Stimulated activated CD4-positive, alpha-beta T cell treated with anti-CD3 and anti-CD28 coated beads, Interleukin-12 subunit alpha, Interleukin-12 subunit beta, amount 100 ng/mL, for 24 hours (primary cell): ENCODE measurements at places on chromosomes 4 and X.

DNA sequence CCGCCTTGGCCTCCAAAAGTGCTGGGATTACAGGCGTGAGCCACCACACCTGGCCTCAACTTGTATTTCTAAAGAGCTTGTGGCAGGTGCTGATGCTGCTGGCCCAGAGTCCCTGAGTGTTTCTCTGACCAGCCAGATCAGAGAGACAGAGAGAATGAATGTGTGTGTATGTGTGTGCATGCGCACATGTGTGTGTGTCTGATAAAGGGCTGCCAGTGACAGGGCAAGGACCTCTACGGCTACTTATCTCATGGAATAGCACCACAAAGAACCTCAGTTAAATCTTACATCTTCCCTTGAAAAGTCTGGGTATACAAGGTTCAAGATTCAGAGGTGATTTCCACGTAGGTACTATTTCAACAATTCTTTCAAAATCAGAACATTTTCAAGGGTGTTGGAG, 86.0 kb downstream of the SCD5 start:
- DNase-seq, result no peak

- DNase-seq, result no peak
These were observed 129.8 kb downstream of the TBC1D19 start for GRCh38 chr4:26713563-26714151.

- no peak for DNase-seq
These were observed 86.6 kb downstream of the RTL5 start for GRCh38 chrX:72045141-72045540.

GRCh38 chrX:7216981-7217587, 69.1 kb upstream of the PUDP start:
- DNase-seq, result no peak

GRCh38 chrX:71098302-71098701, 2.7 kb downstream of the FOXO4 start:
- peak; percentile 62 for DNase-seq

DNA sequence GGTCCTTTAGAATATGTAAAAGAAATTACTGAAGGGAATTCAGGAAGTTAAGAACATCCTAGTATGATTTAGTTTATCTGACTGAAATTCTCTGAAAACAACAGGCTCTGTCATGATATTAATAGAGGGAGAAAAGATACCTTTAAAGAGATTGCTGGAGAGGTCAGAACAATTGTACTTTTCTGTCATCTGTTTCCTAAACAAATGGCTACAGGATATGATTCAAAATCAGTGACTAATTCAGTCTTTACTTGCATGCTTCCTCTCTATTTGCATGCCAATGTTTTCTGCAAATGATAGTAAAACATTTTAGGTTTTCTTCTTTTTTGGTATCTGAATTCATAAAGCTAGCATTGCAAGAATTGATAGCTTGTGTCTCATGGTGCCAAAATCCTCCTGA, 616.7 kb upstream of the PCDH7 start:
- DNase-seq, result no peak

DNA sequence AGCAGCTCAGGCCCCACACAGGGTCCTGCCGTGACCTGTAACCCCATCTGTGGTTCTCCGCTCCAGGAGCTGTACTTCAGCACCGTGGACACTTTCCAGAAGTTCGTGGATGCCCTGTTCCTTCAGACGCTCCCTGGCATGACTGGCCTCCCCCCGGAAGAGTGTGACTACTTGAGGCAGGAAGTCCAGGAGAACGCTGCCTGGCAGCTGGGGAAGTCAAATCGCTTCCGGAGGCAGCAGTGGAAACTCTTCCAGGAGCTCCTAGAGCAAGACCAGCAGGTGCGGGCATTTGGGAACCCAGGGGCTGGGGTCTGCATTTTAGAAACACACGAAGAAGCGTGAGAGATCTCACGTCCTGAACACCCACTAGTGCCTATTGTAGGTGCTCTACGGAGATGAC, 72.5 kb downstream of the EVC start:
- no peak for DNase-seq

DNA sequence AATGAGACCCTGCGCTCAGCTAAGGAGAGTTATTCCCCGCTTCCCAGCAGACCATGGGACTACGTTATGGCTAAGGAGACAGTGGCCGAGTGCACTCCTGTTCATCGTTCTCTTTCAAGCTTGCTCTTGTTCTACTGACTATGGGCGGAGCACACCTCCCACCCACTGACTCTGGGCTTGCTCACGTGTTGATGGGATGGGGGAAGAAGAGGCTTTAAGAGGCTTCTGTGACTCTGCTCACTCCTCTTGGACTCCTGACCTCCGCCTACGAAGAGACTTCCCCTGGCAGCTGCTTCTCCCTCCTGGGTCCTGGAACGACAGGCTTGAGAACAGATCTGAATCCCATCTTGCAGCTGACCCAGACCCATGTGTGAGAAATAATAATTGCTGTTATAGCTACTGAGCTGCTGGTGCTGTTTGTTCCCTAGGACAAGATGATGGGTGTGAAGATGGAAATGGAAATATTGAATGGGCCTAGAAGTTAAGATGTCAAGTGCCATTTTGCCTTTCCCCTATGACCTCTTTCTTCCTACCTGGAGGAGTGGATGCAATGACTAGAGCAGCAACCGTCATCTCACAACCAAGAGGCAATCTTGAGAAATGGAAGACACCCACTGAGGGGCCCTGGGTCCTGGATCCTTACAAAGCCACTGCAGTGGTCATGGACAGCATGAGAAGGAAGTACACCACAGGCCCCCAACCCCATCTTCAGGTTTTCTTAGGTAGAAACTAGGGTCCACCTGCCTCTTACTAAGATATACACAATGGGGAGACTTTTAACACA, 38.7 kb upstream of the IRAK1 start:
- DNase-seq, result no peak

DNA sequence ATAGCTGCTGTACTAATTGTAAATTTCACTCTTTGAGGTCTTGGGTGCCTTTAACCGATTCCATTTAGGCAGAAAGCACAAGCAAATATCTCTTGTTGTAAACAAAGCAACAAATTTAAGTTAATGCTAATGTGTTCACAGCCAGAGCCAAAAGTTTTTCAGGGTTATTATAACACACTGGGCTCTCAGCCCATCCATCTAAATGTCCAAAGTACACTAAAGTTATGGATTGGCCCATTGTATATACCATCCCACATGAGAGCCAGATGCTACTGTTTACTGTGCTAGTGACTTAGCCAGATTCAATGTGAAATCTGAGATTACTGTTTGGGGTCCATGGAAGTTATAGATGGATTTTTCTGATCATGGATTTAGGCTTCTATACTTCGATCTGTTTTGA, 186.7 kb downstream of the LARP7 start:
- no peak for DNase-seq

DNA sequence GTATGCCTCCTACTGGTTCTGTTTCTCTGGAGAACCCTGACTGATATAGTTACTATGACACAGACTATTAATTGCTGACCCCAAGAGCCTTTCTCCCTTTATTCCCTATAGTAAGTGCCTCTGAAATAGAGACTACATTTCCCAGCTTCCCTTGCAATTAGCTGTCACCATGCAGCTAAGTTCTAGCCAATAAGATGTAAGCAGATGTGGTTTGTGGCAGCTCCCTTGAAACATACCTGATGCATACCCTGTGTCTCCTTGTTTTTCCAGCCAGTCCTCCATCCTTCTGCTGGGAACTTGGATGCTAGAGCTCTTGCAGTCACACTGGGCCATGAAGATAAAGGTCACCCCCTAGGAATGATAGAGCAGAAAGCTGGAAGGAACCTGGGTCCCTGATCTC, 9.7 kb upstream of the TMEM165 start:
- DNase-seq, result no peak

DNA sequence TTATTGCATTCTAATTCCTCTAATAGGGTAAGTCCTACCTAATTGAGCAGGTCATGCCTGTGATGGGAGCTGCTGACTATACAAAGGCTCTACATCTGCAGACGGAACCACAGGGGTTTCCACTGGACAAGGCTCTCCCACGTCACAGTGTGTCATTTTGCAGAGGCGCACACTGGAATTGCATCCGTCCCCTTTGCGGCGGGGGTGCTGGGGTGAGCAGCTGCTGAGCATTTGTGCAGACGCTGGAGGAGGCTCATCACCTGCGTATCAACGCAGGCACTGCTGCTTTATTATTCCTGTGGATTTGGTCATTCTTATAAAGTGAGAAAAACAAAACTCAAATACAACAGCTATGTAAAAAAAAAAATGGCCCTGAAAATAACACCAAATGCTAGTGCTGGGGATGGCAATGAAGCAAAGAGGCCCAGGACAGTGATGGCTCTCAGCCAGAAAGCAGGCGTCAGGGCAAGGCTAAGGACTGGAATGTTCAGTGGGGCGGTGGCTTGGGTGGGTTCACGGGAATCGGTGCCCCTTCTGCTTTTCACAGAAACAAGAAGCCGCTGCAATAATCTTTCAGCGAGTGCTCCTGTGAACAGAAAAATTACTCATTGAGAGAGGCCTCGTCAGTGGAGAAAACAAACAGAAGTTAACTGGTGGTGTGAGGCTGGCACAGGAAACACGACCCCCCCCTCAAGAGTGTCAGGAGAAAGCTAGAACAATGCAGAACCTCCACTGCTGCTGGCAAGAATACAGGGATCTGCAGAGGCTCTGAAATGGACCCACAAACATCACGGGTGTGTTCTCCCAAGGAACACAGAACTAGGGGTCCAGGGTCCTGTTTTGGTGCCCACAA, 67.8 kb downstream of the GATB start:
- DNase-seq, result no peak

- no peak for DNase-seq
These were observed 47.2 kb downstream of the GAK start for GRCh38 chr4:884896-885295.

DNA sequence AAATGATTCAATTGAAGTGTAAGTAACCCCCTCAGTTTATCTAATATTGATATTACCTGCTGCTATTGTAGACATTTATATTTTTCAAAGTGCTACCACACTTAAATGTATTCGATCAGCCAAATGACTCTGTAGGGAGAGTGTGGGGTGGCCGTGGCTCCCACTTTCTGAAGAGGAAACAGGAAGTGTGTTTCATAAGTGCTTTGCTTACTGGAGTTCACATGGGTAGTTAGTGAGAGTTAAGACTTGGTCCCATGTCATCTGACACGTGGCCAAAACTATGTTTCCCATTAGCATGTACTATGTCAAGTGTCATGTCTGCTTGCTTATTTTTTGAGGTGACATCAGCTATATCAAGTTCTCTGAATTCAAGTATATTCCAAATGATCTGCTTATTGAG, 308.1 kb upstream of the GATB start:
- no peak for DNase-seq

DNA sequence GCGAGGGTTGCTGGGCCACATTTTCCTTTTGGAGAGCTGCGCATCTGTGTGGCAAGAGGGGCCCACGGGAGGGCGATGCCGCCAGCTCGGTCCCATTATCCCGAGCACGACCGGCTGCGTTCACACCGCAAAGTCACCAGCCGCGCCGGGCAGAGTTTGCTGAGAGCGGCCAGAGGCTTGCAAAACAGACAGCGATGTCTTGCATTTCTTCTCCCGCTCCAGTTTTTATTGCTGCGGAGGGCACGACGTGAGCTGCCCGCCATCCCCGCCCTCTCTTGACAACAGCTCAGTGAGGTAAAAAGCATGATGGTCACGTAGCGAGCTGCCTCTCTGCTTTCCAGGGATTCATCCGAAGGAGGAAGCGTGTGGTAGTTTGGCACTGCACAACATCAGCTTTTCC, 102.1 kb upstream of the TENM3 start:
- DNase-seq, result no peak
